Caki2 (cell line): ENCODE measurements at places on chromosomes 2 and 18. TPM values are rescaled to one million over a fixed set of nuclear protein-coding genes. Genes with fewer than 3 reads are reported as not detected.

GRCh38 chr2:25159949-25160348, 8.4 kb downstream of the POMC start:
- no peak for DNase-seq

Gene FOXD4L1
- not detected in 2 replicates for total RNA-seq

- DNase-seq: peak; percentile 84
Measured at GRCh38 chr2:171160119-171160955, at the start of gene TLK1. Gene TLK1, minus strand, starts transcription at chr2:171160893. Its CDS starts 465 bp downstream, at chr2:171160428.

Gene TUBA3E
- total RNA-seq: not detected in 2 replicates

DNA sequence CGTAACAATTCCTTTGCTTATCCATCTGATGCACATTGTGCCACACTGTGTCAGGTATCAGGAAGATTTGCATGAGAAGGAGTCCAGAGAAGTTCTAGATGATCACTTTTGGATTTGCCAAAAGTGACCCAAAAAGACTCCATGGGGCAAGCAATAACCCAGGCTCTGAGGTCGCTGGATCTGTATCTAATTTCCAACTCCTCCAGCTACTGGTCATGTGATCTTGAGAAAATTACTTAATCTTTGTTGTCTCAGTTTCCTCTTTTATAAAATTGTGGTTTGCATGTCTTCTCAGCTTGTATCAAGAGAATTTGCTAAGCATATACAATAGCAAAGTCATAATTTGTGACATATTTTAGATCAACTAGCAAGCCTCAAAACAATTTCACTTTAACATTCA, 61.3 kb upstream of the ITGA4 start:
- DNase-seq: no peak

Gene IL1RL2
- not detected in 2 replicates for total RNA-seq

Gene DLX1
- total RNA-seq: 3.2 and 9.6 TPM in 2 replicates

DNA sequence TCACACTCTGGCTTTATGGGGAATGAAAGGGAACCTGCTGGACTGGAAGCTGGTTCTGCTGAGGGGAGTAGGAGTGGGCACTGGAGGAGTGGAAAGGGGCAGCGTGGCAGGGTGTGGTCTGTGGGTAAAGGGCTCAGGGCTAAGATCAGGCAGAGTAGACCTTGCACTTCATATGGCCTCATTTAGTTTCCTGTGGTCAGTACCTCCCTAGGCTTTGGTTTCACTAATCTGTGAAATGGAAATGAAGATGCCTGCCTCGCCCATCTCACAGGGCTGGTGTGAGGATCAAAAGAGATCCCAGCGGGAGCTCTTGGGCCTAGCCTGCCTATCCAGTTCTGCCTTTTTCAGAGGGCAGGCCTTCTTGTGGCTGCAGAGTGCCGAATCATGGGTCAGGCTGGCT, 208.7 kb downstream of the LOXHD1 start:
- DNase-seq: no peak

DNA sequence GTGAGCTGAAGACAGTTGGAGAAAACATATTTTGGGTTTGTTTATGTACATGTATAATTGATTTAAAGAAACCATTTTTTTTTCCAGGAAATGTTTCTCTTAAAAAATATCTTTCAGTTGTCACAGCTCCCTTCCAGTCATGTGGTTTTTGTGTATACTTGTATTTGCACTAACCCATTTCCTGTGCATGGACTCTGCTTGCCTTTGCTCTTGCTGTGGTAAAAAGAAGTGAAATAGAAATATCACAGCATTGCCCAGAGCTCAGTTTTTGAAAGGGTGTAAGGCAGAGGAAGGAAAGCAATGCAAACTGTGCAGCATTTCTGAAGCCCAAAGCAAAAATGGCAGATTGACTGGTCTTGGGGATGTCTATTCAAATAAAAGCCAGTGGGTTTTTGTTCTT, 10.4 kb upstream of the DOCK10 start:
- DNase-seq: no peak

DNA sequence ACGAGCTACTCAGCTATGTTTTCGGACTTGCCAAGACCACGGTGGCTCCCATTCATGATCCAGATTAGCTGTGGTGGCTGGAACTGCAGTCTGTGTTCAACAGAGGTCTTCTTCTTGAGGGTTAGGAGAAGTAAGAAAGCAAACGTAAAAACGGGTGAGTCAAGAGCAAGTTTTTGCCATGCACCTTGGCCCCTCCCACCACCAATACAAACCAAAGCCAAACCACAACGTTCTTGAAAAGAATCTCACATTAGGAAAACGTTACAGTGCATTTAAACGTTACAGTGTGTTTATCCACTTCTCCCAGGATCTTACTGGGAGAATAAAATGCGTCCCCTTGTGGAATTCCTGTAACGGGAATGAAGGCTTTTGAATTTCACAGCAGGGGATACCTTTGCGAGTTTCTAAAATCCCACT, 725 bp downstream of the FBXO48 start:
- peak; percentile 61 for DNase-seq

DNA sequence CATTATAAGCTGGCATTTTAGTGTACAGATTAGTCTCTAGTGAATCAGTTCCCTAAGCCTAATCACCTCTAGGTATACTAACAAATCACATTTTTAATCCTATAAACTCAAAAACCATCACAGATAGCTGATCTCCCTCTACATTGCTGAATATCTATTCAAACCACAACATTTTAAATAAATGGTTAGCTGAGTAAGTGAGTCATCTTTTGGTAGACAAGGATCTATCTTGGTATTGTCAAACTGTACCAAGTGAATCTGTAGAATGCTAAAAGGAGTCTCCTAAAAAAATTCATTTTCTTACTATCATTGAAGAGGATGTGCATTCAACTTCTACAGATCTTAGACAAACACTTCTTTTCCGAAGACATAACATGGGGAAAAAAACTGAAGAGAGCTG, 40.7 kb downstream of the INO80D start:
- no peak for DNase-seq

GRCh38 chr2:107817378-107817777, 9.3 kb upstream of the RGPD4 start:
- no peak for DNase-seq

GRCh38 chr2:110120171-110121051, 4.8 kb upstream of the MALL start:
- no peak for DNase-seq
